ENCODE measurements at places on chromosomes 16 and 17. TPM values are rescaled to one million over a fixed set of nuclear protein-coding genes. Genes with fewer than 3 reads are reported as not detected.

TANC2 gene
- 21.4 TPM for total RNA-seq

ZSCAN10 gene
- total RNA-seq = not detected

CCL17 gene
- total RNA-seq = not detected

ZNF597 gene
- total RNA-seq = 2.9 TPM

IGSF6 gene
- not detected for total RNA-seq

NUTF2 gene
- 182 TPM for total RNA-seq

DYNC1LI2 gene
- total RNA-seq = 137 TPM

TLCD3A gene
- total RNA-seq = 11.3 TPM

CA4 gene
- total RNA-seq = not detected

KCTD11 gene
- 10.0 TPM for total RNA-seq

ZNF423 gene
- total RNA-seq = 0.21 TPM

TMEM238L gene
- total RNA-seq = not detected

HBQ1 gene
- not detected for total RNA-seq

KRTAP3-1 gene
- total RNA-seq = not detected

CFAP52 gene
- total RNA-seq = not detected

CASKIN1 gene
- total RNA-seq = 1.0 TPM

NEUROD2 gene
- total RNA-seq = 0.05 TPM

KRT27 gene
- total RNA-seq = not detected

DNAH9 gene
- 0.05 TPM for total RNA-seq
